ENCODE measurements at places on chromosomes 4 and X.

- DNase-seq = no peak
Measured at GRCh38 chrX:96971812-96972211, 88.1 kb downstream of the RPA4 start.

GRCh38 chrX:10603612-10604011, 16.8 kb downstream of the MID1 start:
- DNase-seq = no peak

- DNase-seq = no peak
Measured at GRCh38 chrX:97563531-97564133, 679.9 kb downstream of the RPA4 start.

GRCh38 chr4:69881173-69881773, 21.3 kb upstream of the SULT1E1 start:
- no peak for DNase-seq

- no peak for DNase-seq
Measured at GRCh38 chr4:91961504-91961903, 342.3 kb upstream of the GRID2 start.

DNA sequence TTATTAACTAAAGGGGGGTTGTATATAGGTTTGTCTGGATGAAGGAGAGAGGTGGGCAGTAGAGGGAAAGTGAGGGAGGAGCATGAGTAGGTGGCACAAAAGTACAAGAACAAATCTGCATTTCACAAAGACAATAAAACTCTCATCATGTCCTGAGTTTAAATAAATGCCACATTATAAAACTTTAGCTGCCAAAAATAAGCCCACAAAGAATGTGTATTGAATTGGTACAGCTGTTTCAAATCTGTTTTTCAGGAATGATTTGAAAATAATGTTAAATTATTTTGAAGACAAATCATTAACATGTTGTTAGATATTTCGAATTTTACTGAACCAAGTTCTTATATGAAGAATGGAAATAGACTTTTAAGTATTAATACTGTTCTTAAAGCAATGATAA, 5.8 kb downstream of the CNKSR2 start:
- DNase-seq = no peak

DNA sequence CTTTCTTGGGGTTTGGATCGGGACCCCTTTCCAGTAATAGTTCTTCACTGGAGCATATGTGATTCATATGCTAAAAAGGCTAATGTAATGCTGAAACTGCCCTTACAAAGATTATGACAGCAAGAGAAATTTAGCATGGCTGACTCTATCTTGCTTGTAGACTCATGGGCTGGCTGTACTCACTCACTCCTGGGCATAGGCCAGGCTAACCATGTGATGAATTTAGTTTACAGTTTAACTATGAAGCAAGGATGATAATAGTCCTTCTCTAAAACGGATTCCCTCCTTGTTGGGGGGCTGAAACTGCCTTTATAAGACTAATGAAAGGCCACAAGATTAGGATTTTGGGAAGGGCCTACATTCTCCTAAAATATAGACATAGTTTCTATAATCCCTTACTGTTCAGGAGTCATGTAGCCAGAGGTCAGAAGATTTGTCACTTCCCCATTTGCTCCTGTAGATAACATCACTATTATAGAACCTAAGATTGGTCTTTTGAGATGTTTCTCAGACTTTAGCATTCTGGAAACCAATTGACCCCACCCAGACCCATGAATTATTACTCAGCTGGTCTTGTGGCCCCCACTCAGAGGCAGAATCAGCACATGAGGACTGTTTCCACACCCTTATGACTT, 20.8 kb upstream of the CEP135 start:
- DNase-seq = no peak

DNA sequence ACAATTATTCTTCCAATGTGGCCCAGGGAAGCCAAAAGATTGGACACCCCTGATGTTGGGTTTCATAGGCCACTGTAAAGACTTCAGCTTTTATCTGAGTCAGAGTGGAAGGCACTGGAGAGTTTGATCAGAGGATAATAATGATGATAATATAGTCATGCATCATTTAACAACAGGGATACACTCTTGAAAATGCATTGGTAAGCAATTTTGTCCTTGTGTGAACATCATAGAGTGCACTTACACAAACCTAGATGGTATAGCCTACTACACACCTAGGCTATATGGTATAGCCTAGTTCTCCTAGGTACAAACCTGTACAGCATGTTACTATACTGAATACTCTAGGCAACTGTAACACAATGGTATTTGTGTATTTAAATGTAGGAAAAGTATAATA, 70.5 kb downstream of the COQ2 start:
- no peak for DNase-seq

DNA sequence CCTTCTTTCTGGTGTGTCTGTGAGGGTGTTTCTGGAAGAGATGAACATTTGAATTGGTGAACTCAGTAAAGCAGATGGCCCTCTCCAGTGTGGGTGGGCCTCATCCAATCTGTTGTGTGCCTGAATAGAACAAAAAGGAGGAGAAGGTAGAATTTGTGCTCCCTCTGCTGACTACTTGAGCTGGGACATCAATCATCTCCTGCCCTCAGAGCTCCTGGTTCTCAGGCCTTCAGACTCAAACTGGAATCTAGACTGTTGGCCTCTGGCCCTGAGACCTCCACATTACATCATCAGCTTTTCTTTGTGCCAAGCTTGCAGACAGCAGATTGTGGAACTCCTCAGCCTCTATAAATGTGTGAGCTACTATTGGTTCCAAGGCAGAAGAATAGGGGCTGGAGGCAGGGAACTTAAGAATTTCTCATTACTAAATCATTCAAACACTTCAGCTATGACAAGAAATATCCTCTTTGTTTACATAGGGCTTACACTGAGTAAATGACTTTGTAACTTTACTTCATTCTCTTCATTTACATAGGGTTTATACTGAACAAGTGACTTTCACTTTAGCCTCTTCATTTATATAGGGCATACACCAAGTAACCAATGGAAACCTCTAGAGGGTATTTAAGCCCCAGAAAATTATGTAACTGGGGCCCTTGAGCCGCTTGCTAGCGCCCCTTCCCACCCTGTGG, 86.9 kb upstream of the NWD2 start:
- peak; percentile 82 for DNase-seq

- no peak for DNase-seq
Measured at GRCh38 chr4:87007528-87008446, 73.0 kb downstream of the AFF1 start.

- DNase-seq = no peak
Measured at GRCh38 chr4:23773884-23774636, 115.8 kb downstream of the PPARGC1A start.

GRCh38 chr4:109998867-109999584, 86.3 kb downstream of the EGF start:
- no peak for DNase-seq

- no peak for DNase-seq
Measured at GRCh38 chr4:123256901-123257300, 139.7 kb upstream of the SPRY1 start.

DNA sequence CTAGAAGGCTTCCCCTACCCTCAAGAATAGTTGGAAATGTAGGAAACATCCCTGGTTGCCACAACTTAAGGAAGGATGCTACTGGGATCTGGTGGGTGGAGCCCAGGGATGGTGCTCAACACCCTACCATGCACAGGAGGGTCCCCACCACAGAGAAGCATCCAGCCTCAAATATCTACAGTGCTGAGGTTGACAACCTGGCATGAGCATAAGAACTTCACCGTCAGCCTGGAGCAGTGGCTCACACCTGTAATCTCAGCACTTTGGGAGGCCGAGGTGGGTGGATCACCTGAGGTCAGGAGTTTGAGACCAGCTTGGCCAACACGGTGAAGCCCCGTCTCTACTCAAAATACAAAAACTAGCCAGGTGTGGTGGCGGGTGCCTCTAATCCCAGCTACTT, 24.0 kb upstream of the ASMTL start:
- no peak for DNase-seq

DNA sequence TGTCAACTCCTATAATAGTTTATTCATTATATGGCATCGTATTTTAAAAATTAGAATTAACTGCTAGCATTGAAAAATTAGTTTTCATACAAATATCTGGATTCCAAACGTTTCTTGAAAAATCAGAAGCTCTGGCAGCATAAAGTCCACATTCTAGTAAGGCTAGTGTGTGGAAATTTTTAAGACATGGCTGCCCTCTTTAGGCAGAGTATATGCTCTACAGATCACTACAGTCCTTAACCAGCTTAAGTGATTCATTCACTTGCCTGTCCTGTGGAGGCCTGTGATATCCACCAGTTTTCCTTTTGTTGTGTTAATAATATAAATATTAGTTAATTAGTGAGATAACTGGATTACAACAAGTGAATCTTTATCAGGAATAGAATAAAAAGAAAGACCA, 287.2 kb downstream of the OPHN1 start:
- DNase-seq = peak; percentile 24

DNA sequence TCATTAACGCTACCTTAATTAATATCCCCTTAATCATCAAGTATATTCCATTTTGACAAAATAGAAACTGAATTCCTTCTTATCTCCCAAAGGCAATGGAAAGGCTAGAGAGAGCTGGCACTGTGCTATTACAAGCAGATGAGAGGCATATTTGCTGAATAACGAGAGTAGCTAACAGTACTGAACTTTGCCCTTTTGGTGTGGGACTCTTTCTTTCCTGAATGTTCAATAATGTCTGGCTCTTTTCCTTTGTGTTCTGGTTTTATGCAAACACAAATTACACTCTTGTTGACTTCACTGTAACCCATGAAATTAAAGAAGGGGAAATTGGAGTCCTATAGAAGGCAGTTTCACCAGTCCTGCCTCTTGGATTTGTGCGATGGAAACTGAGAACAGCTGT, 63.5 kb downstream of the SHROOM3 start:
- DNase-seq = no peak

DNA sequence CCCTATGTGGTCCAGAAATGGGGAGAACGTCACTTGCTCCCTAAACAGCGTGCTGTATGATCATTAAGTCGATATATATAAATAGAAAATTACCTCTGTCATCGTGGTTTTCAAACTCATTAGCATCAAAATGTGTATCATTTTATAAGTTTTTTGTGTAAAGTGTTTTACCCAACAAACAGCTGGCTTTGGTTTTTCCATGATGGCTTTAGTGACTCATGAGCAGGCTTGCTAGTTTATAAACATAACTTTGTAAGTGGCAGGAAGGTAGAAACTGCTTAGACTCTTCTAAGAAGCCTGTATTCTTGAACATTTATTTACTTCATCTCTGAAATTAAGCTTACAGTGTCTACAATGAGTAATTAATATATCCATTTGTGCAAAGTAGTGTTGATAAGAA, 108.4 kb upstream of the DIPK2B start:
- DNase-seq = no peak

GRCh38 chrX:150226223-150226965, 136.7 kb upstream of the MAMLD1 start:
- DNase-seq = no peak

DNA sequence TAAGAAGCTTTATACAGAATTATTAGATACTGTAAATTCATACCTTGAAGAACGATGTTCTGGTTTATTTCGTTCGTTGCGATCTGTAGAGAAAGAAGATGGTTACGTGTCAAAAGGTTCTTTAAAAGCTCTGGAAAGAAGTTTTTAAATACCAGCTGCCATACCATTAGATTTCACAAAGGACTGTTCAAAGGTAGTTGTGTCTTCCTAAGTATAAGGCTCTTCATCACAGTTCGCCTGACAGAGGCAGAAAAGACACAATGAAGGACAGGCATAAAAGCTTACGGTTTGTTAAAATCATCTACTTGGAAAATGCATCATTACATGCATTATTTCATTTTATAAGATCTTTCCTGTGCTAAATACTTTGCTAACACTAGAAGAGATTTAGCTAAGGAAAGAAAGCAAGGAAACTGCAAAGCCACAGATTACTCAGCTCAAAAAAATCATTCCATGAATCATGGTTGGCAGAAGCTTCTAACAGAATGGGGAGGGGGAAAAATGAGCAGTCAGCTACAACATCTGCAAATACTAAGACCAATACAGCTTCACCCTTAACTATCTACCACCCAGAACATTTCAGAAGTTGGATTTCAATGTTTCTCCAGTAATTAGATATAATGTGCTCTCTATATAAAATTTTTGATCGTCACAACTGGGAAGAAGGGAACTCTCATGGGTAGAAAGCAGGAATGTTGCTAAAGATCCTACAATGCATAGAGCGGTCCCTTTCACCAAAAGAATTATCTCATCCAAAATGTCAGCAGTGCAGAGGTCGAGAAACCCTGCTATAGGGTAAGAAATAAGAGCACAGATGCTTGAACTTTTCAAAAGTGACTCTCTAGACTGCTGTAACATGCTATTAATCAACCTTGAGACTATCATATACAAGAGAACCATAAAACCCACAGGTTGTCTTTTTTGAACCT, 50.7 kb upstream of the PRSS48 start:
- DNase-seq = no peak

GRCh38 chr4:111650146-111650545, 495.1 kb upstream of the FAM241A start:
- no peak for DNase-seq

DNA sequence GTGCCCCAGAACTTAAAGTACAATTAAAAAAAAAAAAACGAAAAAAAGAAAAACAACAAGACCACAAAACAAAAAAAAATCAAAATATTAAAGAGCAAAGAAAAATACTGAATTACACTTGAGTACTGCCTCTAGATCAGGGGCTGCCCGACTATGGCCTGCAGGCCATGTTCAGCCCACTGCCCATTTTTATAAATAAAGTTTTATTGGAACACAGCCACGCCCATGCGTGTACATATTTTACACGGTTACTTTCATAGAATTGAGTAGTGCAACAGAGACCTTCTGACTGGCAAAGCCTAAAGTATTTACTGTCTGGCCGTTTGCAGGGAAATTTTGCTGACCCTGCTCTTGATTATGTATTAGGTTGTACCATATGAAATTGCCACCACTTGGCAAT, 130.5 kb downstream of the ATXN3L start:
- no peak for DNase-seq

- no peak for DNase-seq
Measured at GRCh38 chr4:39324446-39324845, 41.7 kb downstream of the RFC1 start.

DNA sequence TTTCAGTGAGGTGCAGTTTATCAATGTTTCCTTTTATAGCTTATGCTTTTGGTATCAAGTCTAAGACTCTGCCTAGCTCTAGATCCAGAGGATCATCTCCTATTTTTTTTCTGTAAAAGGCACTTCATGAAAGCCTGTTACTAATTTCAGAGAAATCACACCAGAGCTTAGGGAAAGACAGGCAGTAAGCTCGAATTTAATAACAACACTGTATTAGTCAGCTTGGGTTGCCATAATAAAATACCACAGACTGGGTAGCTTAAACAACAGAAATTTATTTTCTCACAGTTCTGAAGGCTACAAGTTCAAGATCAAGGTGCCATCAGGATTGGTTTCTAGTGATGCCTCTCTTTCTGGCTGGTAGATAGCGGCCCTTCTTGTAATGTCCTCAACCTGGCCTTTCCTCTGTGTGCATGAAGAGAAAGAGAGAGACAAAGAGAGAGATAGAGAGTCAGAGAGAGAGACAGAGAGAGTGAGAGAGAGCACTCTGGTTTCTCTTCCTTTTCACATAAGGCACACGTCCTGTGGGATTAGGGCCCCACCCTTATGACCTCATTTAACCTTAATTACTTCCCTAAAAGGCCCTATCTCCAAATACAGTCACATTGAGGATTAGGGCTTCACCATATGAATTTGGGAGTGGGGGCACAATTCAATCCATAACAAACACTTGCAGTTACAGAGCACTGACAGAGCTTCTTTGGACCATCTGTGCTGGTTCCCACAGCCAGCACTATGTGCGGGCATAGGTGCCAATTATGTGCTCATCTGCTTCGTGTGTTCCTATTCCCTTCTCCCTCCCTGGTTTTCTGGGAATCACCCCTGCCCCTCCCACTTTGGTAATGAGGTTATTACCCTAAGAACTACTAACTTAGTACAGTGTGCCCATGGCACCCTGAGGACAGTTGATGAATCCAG, 114.8 kb upstream of the MED14 start:
- no peak for DNase-seq
